ENCODE measurements at places on chromosomes 12 and 14.
A peak's percentile ranks its signal among the peaks of the same experiment; 100 is the strongest.

GRCh38 chr12:5033883-5034282, 9.8 kb upstream of the KCNA5 start:
- peak; percentile 66 for DNase-seq

DNA sequence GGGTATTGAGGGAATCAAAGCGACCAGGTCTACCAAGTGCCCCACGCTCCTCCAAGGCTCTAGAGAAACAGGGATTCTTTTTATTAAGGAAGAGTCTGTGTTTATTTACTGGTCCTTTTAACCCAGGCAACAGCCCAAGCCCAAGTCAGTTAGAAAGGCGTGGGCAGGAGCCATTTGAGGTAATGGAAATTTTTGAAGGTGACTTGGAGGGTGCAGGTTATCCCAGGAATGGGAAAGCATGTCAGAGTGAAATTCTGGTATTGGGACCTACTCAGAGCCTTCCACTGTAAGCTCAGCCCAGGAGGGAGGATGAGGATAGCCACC, 2.9 kb downstream of the SLC6A12 start:
- DNase-seq: no peak

- no peak for DNase-seq
These were observed 536.8 kb upstream of the ATP2B1 start for GRCh38 chr12:90245391-90245790.

DNA sequence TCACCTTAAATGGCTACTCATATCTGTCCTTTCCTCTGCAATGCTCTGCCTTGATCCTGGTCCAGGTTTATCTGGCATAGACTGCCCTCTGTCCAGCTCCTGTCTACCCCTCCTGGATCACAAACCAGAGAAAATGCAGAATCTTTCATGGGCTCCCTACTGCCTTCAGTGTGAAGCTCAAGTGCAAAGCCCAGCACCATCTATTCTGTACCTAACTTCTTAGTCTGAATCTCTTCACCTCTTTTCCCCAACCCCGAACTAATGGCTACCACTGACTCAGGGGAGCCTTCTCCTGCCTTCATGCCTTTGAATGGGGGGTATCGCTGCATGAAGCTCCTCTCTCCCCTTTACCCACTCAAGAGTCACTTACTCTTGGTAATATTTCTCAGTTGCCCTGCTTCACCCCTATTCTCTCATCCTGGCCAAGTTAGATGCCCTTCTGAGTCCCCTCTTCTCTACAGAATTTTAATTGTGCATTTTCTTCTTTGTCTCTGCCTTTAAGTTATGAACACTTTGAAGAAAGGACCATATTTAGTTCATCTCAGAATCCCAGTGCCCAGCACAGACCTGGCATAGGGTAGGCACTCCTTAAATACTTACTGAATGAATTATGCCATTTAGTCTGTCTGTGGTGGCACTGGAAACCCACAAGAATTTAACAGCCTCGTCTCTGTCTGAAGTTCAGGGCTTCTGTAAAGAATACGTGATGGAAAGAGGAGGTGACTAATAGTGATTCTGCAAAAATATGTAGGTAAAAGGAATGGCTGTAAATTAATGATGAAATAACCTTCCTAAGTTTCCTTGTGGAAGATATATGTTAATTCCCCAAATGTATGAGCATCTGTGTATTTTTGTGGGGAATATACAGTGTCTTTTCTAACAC, 191.3 kb upstream of the AMIGO2 start:
- peak; percentile 92 for DNase-seq

DNA sequence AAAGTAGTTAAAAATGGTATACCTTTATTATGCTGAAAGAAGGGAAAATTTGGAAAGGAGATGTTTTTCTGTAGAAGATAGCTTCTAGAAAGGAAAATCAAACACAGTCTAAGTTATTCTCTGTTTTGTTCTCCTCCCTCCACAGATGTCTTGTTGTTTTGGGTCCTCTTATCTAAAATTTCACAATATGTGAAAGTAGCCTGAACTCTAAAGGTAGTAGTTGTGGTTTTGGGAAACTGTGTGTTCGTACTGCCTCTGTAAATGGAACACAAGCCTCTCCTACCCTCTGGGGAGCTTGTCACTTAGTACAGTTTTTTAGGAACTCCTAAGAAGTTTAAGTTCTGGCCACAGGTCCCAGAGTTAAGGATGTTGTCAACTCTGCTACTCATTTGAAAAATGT, 112.6 kb downstream of the CRADD start:
- no peak for DNase-seq

DNA sequence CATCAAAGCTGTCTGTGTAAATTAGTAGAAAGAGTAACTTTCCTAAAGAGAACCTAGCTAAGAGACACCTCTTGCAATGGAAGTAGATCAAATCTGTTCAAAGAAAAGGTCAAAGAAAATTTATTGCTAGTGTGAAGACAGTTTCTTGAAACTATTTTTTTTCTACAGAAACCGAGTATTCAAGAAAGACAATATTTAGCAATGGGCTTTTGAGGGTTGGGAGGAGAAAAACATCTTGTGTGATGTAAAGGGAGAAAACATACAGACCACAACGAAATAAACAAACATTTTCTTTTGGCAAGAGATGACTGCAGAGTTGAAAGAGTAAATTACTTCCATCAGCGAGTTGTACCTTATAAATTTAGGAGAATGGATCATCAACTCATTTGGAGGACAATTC, 24.4 kb downstream of the NKX2-1 start:
- no peak for DNase-seq

GRCh38 chr14:74405663-74406062, 20.3 kb downstream of the SYNDIG1L start:
- DNase-seq: no peak

DNA sequence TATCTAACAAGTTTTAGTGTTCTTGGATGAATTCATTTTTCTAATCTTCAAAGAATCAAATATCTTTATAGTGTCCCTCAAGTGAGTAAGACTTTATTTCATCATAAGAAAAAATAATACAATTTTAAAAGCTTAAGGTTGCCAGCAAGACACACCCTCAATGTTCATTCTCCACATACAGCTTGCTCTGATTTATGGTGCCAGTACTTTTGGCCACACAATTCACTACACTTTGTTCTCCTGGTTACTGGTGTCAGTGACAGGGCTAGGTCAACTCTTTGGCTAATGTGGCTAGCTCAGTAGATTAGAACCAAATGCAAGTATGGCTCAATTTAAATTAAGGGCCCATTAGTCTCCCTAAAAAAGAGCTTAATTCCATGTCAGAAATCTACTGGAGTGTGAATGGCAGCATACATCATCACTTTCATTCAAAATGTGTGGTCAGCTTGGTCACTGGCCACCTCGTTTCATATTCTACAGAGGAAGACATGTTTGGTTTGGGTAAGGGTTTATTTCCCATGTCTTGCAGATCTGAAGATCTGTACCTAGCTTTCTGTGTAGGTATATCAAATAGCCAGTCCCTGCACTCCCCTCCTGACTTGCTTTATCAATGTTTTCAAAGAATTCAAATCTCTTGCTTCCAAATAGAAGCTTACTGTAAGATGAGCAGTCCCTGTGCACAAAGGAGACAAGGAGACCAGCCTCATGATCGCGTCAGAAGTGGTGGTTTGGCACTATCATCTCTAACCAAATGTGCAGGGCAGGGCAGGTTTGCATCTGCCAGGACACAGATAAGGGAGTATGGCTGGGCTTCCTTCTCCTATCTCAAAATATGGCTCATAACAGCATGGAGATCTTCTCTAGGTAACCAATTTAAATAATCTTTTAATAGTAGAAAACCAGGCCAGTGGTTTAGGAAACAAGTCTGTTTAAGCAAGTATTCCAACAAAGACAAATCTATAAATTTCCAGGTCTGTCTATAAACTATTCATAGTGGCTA, 31.3 kb downstream of the HECTD4 start:
- DNase-seq: no peak

DNA sequence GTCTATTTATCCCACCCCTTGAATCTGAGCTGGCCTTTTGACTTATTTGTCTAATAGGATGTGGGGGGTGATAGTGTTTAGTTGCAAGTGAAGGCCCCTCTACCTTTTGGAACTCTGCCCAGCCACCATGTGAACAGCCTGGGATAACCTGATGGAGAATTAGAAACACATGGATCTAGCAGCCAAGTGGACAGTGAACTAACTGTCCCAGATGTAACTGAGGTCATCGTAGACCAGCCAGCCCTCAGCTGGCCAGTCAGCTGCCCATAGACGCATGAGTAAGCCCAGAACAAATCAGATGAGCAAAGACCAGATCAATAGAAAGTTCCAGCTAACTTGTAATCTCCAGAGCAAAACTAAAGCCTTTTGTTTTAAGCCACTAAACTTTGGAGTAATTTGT, 19.0 kb downstream of the KLRB1 start:
- no peak for DNase-seq

- DNase-seq: peak; percentile 52
These were observed 6.6 kb upstream of the PTHLH start for GRCh38 chr12:27979145-27979544.

DNA sequence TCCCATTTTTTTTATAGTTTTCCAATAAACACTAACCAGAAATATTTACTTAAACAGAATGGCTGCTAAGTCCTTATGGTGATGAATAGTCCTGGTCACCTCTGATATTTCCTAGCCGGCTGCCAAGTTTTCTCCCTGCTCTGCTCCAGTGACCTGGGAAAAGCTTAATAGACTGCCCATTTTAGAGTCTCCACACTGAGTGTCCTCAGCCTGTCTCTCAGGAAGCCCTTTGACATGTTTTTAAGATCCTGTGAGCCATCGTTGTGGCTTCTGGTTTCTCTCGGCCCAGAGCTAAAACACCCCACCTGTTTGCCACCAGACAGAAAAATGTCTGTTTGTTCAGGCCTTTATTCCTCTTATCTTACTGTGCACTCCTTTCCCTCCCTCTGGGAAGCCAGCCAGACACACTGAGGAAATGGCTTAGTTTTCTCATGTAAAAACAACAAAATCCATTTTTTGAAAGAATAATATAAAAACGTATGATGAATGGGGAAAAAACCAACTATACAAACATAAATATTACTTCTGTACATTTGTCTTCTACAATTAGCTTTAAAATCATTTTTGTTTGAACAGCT, 25.4 kb upstream of the ALDH2 start:
- no peak for DNase-seq

DNA sequence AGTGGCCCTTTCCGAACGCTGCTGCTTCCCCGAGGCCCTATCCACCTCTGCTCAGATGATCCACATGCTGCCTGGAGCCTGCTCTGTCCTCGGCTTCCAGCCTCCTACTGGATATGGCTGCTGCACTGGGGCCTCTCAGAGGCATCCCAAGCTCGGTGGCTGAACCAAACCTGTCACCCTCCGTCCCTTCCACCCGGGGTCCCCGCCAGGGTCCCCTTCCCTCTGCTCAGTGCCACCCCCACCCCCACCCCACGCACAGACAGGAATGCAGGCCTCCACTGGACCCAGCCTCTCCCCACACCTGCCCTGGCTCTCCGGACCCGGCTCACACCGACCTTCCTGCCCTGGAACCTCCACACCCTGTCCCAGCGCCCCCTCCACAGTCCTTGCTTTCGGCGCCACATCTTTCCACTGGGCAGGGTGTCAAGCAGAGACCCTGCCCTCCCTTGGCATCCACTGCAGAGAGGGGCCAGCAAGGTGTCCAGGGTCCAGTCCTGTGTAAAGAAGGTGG, 6.1 kb downstream of the CEP170B start:
- no peak for DNase-seq

Data from EH (cell line).